HCT116 (cell line): ENCODE measurements at places on chromosomes 2 and 18.
A peak's percentile ranks its signal among the peaks of the same experiment; 100 is the strongest.

DNA sequence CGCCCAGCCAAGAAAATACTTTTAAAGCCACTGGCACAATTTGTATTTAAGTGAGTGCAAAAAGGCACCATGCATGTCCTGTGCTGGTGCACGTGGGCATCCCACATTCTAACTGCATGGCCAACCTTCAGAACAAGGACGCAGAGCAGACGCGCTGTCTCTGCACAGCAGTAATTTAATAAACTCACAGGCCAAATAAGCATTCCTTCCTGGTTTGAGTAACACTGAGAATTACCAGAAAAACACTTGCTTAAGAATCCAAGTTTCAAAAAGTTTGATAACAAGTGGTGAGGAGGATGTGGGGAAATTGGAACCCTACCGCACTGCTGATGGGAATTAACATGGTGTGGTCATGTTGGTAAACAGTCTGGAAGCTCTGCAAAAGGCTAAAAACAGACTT lies 38.7 kb downstream of the RPL31 start:
- no peak for DNase-seq

DNA sequence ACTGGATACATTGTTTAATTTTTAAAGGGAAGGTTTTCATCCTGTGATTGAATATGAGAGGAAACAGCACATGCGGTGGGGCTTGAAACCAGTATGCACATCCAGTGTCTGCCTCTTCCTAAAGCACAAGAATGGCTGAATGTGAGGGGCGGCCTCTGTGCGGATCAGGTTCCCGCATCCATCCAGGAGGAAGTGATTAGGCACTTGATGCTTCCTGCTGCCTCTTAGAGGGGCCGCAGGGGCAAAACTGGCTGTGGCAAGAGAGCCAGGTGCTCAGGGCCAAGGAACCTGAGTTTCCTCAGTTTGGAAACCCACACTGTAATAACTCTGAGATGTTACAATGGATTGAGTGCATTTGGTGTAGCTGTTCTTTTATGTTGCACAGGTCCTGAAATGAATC lies 48.8 kb downstream of the THNSL2 start:
- DNase-seq: no peak

- DNase-seq: no peak
Measured at GRCh38 chr2:189402932-189403331, 38.3 kb upstream of the WDR75 start.

- no peak for DNase-seq
Measured at GRCh38 chr2:101909760-101910159, 82.0 kb upstream of the IL1R2 start.

- no peak for DNase-seq
Measured at GRCh38 chr2:132790207-132790785, 120.3 kb upstream of the LYPD1 start.

DNA sequence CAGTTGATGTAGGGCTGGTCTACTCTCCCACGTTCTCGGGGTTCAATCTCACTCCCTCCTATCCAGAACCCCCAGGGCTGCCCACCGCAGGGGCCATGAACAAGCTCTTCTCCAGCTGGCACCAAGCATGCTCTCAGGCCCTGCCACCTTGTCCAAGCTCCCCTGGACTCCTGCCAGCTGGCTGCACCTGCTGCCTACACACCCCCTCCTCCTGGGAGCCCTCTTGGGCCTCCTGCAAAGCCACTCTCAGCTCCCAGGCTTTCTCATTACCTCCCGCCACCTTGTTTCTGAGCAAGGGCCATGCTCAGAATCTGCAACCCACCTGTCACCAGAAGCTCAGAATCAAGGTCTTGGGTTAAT lies 56.0 kb downstream of the HDAC4 start:
- no peak for DNase-seq

- DNase-seq: no peak
Measured at GRCh38 chr2:65700004-65700651, 267.7 kb upstream of the SPRED2 start.

DNA sequence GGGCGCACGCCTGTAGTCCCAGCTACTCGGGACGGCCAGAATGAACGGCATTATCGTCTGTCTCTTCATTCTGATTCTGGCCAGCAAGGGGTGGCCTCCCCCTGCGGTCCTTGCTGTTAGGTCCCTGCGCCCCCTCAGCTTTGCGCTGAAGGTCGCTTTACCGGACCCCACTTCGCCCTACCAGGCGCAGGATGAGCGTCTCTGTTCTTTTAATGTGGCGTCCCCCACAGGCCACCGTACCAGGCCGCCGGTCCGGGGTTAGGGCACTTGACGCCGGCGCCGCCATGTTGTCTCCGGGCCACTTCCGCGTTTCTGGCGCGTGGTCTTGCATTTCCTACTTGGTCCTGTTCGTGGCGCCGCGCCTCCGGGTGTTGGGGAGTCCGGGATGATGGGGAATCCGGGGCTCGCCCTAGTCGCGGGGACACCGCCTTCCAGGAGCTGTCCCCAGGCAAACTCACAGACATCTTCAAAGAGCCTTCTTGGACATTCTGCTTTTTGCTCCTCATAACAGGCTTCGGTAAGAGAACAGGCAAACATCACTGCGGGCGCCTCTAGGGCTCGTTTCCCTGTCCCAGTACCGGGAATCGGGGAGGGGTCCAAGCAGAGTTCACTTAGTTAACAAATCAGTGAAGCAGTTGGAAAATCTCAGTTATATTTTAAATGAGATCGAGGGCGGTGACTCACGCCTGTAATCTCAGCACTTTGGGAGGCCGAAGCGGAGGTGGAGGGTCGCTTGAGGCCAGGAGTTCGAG lies 8.5 kb upstream of the NARS1 start:
- peak; percentile 89 for DNase-seq

- no peak for DNase-seq
Measured at GRCh38 chr2:99890568-99891427, 251.6 kb downstream of the AFF3 start.

- no peak for DNase-seq
Measured at GRCh38 chr18:27411911-27412310, 226.8 kb upstream of the CHST9 start.

- no peak for DNase-seq
Measured at GRCh38 chr18:79683626-79684282, 4.2 kb downstream of the CTDP1 start.

- no peak for DNase-seq
Measured at GRCh38 chr2:24317491-24317920, 42.8 kb downstream of the ITSN2 start.

DNA sequence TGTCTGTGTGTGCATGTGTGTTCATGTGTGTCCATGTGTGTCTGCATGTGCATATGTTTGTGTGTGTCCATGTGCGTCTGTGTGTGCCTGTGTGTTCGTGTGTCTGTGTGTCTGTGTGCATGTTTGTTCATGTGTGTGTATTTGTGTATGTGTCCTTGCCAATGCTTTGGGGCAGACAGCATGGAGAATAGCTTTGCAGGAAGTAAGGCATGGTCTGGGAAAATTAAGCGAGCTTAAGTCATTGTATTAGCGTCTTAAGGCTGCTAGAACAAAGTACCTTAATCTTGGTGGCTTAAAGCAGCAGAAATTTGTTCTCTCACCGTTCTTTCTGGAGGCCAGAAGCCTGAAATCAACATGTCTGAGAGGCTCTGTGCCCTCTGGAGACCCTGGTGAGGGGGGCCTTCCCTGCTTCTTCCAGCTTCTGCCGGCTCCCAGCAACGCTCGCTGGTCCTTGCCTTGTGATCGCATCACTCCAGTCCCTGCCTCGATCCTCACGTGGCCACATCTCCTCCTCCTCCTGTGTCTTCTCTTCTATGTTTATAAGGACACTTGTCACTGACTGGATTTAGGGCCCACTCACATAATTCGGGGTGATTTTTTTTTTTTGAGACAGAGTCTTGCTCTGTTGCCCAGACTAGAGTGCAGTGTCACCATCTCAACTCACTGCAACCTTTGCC lies 3.8 kb downstream of the NEU2 start:
- no peak for DNase-seq

DNA sequence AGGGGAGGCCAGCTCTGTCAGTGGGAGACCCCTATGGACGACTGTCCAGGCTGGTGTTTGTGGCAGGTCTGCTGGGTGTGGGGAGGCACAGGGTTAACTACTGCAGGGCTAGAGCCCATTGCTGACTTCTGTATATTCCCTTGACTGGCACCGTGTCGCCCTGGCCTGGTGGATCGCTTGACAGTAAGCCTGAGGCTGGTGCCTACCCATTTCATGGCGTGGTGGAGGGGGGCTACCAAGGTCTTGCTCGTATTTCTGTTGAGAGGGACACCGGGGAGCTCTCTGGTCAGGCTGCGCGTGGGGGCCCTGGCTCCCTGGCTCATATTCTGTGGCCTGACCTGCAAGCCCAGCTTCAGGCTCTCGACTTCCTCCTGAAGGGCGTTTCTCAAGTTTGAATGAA lies 119.7 kb downstream of the ACOXL start:
- DNase-seq: no peak

- no peak for DNase-seq
Measured at GRCh38 chr2:20391951-20392699, 41.5 kb upstream of the PUM2 start.

- DNase-seq: no peak
Measured at GRCh38 chr2:19198381-19198780, 160.0 kb downstream of the OSR1 start.

DNA sequence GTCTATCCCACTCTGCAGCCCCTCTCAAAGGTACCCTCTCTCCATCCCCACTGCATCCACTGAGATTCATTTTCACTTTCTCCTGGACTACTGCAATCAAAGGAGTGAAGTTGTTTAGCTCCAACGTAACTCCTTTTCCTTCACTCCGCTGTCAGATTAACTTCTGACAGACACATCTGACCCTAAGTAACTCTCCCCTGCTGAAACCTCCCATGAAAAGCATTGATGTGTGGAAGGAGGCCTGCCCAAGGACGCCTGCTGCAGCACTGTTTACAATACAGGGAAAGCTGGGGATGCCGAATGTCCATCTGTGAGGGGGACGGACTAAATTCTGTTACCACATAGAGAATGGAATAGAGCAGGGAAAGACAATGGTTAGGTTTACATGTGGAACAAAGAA lies 114.8 kb downstream of the TMEM163 start:
- no peak for DNase-seq

DNA sequence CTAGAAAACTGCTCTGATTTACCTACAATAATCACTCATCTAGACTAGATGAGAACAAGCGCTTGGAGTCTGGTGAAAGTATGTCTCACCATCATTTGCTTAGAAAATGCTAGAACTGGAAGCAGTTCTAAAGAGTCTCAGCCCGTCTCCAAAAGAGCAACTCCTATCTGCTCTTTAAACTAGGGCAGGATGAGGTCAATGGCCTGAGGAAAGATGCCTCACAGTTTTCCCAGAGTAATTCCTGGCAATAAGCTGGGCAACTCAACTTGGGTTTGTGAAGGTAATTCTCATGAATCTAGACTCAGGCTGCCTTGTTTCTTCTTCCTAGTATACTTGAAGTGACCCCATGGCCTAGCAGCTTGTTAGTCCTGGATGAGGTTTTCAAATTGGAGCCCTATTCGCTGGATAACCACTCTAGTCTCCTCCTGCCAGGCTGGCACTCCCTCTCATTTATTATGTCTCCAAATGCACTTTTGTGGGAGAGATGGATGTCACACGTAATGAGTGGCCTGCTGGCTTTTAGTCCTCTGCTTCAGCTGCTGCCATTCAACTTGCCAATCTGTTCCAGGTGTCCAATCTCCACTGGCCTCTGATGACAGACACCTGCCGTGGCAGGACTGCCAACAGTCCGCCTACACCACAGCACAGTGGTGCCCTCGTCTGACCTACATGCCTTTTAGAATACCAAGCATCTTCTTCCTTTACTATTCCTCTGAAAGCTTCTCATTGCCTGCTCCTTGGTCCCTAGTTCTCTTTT lies 80.9 kb downstream of the CABYR start:
- DNase-seq: no peak

DNA sequence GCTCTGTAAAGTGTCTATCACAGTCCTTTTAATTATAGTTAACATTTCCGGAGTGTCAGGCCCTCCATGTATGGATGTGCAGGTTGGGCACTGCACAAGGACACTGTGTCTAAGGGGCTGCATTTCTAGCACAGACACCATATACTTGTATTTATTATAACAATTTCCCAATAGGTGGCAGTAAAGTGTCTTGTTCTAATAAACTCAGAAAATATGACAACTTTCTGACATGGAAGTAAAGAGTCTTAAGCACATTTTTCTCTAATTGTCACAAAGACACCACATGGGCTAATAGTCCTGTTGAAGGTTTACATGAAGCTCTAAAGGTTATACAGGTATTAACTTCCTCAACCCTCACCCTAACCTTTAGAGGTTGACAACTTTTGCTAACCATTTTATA lies 156.6 kb downstream of the DYSF start:
- DNase-seq: peak; percentile 24

DNA sequence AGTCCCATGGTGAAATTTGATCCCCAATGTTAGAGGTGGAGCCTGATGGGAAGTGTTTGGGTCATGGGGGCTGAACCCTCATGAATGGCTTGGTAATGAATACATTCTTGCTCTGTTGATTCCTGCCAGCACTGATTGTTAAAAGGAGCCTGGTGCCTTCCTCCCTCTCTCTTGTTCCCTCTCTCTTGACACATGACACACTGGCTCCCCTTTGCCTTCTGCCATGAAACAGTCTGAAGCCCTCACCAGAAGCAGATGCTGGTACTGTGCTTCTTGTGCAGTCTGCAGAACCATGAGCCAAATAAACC lies 30.6 kb upstream of the EPC2 start:
- DNase-seq: no peak

- DNase-seq: no peak
Measured at GRCh38 chr2:45404807-45405297, 206.2 kb downstream of the SRBD1 start.

- DNase-seq: no peak
Measured at GRCh38 chr2:204535764-204536163, 9.5 kb upstream of the PARD3B start.

DNA sequence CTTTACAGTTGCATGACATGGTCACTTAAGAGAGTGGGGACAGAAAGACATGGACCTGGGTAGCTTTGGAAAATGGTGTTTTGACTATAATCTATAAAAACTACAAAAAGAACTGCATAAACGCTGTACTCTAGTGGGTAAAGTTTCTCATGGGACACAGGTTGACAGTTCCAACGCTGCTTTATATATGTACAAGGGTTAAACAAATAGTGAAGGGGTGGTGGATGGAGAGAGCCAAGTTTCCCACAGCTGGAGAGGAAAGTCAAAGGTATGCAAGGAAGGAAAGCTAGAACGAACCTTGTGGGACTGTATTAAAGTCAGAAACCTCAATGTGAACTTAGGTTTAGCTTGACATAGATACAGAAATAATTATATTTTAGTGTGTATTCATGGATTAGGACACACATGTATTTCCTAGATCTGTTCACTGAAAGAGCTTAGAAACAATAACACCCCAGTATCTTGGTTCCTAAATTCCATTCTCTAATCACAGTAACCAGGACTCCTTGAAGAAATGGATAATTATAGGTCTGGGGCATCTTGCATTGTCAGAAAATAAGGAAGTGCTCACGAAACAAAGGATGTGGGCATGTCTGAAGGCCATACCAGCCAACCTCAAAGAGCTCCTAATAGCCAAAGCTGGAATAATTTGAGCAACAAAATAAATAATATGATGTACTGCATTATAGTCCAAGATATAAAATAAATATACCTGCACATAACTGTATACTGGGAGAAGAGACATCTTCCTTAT lies 28.8 kb downstream of the TANC1 start:
- no peak for DNase-seq

DNA sequence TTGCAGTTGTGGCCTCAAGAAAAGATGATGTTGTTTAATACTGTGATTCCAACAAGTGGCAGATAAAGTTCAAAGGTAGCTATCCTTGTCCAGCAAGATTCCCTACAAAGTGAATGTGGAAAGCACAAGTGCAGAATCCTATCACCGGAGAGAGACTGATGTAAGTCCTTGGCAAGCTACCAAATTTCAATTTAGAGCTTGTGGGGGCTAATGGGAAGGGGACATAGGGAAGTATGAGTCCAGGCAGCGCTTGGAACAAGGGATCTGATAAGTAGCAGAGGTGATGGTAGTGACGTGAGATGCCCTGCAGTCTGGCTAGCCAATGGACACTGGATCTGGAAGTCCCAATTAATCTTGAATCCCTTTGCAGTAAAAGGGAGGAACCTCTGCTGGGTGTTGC lies 165.2 kb upstream of the DTNA start:
- DNase-seq: no peak
